ENCODE measurements at places on chromosomes 5 and 9.

DNA sequence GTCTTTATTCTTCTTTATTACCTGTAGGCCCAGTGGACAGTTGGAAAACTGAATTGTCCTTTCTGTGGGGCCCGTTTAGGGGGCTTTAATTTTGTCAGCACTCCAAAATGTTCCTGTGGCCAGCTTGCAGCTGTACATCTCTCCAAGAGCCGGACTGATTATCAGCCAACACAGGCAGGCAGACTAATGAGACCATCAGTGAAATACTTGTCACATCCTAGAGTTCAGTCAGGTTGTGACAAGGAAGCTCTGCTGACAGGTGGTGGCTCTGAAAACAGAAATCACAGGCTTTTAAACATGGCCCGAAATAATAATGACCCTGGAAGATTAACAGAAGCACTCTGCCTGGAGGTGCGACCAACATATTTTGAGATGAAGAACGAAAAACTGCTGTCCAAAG lies 47.9 kb downstream of the RNF180 start:
- no peak for DNase-seq

DNA sequence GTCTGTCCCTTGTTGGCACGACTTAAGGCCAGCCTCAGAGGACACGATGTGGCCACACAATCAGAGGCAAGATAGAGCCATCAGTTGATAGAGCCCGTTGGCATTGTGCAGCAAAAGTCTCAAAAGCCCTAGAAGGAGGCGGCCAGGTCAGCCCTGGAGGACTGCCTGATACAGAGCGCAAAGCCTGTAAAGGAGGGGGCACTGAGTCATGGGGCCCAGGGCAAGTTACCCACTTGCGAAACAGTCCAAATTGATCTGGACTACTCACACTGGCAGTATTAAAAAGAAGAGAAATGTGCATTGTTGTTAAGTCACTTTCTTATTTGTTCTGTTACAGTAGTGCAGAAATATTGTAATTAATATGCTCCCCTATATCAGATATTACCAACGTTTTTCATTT lies 51.5 kb downstream of the KLF9 start:
- DNase-seq = no peak

GRCh38 chr9:120151806-120152205 lies 428.2 kb downstream of the CDK5RAP2 start:
- DNase-seq = no peak

- DNase-seq = no peak
Measured at GRCh38 chr5:64749385-64749784, 19.1 kb downstream of the SREK1IP1 start.

DNA sequence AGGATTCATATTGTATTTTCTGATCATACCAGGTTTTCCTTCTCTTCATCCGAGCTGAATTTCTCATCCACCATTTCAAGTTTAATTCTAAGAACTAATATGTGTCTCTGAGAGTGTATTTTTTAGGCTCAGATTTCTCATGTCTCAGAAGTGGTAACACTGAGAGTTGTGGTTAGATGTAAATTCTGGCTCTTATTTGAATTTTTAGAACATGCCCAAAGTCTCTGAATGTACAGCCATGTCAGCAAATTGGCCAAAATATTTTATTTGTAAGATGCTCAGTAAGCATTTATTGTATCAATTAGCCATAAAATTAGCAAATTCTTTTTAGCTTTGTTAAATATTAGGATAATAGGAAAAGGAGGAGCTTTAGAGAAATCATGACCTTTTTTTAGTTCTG lies 16.6 kb downstream of the SV2C start:
- no peak for DNase-seq

GRCh38 chr5:137320056-137321045 lies 178.8 kb downstream of the SPOCK1 start:
- DNase-seq = no peak

DNA sequence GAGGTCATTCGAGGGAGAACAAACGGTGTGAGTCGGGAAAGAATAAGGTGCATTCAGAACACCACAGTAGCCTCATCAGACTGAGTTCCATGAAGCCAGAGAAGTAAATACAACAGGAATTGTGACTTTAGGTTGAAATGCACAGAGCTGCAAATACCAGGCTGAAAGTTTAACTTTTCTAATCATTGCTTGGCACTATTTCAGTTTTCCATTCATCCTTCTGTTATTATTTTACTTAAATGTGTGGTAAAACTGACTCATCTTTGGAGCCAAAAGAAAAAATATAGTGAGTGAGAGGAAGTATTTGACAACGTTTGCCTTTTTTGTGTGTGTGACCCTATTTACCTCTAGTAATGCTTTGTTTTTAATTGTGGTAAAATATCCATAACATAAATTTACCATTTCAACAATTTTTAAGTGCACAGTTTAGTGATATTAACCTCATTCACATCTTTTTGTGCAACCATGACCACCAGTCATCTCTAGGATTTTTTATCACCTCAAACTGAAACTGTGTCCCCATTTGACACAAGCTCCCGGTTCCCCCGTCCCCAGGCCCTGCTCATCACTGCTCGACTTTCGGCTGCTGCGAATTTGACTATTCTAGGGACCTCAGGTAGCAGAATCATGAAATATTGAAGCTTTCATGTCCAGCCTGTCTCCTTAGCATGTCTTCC lies 166.8 kb downstream of the HSD17B3 start:
- no peak for DNase-seq

- DNase-seq = no peak
Measured at GRCh38 chr5:29169886-29170285, 2023.6 kb upstream of the CDH6 start.

DNA sequence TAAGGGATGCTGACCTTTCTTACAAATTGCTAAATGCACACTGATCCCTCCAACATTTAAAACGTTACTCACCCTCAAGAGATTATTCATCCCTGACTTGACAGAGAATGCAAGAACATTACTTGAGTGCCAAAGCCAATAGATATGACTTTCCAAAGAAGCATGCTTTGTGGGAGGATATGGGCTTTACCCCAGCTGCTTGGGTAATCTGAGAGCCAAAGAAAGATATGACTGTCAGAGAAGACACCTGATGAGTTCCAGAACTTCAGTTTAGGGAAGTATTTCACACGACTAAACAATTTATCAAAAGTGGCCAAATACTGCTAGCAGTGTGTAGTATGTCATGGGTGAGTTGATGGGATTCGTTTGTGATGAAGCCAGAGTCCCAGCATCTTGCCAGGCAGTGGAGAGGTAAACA lies 7.4 kb upstream of the SPDL1 start:
- no peak for DNase-seq

GRCh38 chr9:37555786-37556185 lies 20.4 kb downstream of the FBXO10 start:
- no peak for DNase-seq

GRCh38 chr5:16271851-16272250 lies 92.3 kb upstream of the MARCHF11 start:
- DNase-seq = no peak

- DNase-seq = no peak
Measured at GRCh38 chr5:159844267-159845121, 71.8 kb upstream of the ADRA1B start.

DNA sequence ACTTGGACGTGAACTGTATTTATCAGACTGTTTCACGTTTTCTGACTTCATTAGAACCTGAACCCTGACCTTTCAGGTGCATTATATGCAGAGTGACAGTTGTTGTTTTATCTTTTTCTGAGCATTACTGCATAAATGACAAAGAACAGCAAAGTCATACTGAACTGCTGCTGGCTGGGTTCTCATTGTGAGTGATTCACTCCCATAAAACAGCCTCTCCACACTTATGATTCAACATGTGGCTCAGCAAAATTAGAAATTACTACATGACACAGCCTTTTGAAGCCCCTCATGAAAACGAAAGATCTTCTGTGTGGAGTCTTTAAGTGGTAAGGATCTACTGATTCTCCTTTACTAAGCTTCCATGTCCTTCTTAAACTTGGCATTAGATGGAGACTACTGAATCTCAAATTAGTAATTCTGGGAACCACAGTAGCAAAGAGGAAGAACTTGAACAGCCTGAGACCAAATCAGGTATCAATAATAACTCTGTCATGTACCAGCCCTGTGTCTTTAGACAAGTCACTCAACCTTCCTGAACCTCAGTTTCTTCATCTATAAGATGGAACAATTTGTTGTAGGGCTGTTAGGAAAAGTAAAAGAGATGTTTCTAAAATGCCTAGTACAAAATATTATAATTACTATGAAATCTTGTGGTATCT lies 172.3 kb upstream of the GNA14 start:
- DNase-seq = no peak

- no peak for DNase-seq
Measured at GRCh38 chr5:35618781-35619180, 1.1 kb downstream of the SPEF2 start.

GRCh38 chr9:3136686-3137346 lies 292.9 kb upstream of the PUM3 start:
- DNase-seq = no peak

DNA sequence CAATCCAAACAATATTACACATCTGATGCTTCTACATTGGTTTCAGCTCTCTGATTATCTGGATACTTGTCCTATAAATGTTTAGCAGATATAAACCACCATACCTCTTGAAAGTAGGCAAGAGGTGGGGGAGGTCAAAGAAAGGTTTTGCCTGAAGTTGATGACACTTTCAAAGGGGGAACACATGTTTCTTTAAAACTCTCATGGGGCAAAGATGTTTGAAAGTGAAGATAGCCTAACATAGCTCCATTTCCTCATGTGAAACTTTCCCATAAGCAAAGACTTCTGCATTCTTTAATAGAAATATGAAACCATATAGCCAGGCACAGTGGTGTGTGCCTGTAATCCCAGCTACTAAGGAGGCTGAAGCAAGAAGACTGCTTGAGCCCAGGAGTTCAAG lies 62.1 kb downstream of the CETN3 start:
- no peak for DNase-seq

GRCh38 chr5:2563046-2563445 lies 188.4 kb downstream of the IRX2 start:
- no peak for DNase-seq

Measured in activated CD4-positive, alpha-beta T cell treated with anti-CD3 and anti-CD28 coated beads for 1 hour (primary cell).